ENCODE measurements at places on chromosomes 5 and 9.
A peak's percentile ranks its signal among the peaks of the same experiment; 100 is the strongest.

GRCh38 chr9:38000332-38000731 lies 68.7 kb downstream of the SHB start:
- no peak for DNase-seq

DNA sequence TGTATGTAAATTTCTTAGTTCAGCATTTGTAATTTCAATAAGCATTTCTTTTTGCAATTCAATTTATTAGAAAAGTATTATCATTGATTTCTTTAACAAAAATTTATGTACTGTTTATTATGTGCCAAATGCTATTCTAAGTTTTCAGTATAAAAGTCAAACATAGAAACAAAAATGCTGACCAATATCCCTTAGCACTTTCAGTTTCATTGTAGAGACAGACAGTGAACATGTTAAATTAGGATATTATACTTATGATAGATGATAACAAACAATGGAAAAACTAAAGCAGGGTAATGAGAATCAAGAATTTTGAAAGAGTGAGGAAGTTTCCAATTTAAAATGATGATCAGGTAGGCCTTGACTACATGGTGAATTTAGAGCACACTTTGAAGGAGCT lies 1106.0 kb downstream of the TAF11L14 start:
- DNase-seq: no peak

DNA sequence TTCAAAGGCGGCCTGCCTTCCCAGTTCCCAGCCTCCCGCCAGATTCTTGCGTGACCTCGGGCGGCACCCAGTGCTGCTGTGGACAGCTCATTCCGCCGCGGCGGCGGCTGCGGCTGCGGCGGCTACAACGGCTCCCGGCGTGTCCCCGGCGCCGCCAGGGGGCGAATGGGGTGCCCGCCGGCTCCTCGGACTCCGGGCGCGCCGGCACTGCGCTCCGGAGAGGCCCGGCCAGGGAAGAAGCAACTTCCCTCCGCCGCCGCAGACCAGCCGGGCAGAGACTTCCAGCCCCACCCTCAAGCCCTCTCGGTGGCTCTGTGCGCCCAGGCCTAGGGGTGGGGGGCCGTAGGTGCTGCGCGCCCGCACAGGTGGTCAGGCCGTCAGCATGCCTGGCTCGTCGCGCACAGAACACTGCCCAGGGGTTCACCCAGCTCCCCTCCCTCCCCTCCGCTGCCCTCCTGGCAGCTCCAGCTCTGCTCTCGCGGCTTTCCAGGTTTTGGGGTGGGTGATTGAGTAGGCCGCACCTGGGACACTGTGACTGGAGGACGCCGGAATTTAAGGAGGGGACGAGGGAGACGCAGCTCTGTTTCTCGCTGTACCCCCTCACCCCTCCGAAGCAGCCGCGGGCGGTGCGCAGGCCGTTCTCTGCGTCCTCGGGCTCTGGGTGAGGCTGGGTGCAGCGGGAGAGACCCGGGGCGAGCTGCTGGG lies 20.2 kb downstream of the IGIP start:
- peak; percentile 25 for DNase-seq

- DNase-seq: no peak
Measured at GRCh38 chr9:117395151-117395650, 19.7 kb downstream of the ASTN2 start.

DNA sequence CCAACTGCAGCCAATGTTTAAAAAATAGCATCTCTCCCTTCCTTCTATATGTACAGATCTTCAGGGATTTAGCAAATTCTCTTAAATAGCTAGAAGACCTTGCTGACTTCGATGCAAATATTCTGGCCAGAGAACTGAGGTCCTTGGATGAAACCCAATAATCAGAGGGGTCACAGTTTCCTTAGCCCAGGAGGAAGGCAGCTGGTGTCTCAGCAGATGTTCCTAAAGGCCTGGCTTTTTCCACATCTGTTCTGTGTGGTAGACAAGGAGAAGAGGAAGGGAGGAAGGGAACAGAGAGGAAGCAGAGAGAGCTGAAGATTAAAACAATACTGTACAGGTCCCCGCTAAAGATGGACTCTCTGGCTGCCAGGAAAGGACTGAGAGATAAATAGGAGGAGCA lies 33.1 kb downstream of the BOD1 start:
- no peak for DNase-seq

DNA sequence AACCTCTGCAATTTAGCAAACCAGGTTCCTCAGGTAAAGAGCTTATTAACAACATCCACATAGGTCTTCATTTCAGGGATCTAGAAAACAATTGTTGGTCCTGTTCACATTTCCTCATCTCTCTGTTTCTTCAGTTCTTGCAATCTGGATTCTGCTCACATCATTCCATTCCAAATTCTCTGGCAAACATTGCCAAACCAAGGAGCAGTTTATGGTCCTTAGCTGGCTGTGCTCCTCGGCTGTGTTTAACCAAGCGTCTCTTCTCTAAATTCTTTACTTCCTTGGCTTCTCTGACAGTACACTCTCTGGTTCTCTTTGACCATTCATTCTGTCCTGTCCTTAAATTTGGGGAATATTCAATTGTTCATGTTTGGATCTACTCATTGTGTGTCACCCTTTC lies 65.8 kb upstream of the RANBP3L start:
- no peak for DNase-seq

- DNase-seq: no peak
Measured at GRCh38 chr5:159907689-159908590, 8.3 kb upstream of the ADRA1B start.

DNA sequence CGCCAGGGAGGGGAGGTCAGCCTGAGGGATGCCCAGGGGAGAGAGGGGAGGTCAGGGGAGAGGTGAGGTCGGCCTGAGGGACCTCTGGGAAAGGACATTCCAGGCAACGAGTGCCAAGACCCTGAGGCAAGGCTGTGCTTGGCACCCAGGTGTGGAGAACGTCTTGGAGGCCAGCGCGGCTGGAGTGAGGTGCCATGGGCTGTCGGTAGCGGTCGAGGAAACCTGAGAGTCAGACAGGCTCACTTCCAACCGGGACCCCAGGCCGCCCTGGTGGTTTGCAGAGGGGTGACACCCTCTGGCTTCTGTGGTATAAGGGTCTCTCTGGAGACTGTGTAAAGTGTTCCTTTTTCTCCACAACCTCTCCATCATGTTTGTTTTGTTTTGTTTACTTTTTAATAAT lies 82.9 kb downstream of the CACNA1B start:
- DNase-seq: no peak

GRCh38 chr5:66840511-66841013 lies 244.4 kb downstream of the MAST4 start:
- DNase-seq: peak; percentile 25

GRCh38 chr9:114869378-114869777 lies 61.0 kb downstream of the TNFSF8 start:
- DNase-seq: no peak

GRCh38 chr5:98637557-98637956 lies 135.9 kb upstream of the RGMB start:
- no peak for DNase-seq

DNA sequence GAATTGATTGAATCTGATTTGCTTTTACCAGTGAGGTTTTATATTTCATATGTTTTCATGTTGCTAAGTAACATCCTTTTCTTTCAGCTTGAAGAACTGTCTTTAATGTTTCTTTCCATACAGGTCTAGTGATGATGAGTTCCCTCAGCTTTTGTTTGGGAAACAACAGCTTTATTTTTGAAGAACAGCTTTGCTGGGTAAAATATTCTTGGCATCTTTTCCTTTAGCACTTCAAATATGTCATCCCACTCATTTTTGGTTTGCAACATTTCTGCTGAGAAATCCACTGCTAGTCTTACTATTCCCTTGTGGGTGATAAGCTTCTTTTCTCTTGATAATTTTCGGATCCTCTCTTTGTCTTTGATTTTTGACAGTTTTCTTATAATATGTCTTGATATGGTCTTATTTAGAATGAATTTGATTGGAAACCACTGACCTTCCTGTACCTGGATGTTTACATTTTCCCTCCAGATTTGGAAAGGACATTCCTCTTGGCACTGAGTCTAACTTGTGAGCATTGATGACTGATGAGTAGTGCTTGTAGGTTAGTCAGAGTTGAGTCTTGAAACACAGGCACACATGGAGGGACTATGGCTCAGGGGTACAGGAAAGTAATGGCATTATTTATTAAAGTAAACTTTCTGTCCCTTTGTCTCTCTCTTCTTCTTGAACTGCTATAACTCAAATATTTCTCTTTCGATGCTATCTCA lies 220.3 kb downstream of the SPATA31D1 start:
- no peak for DNase-seq

GRCh38 chr9:88043647-88044046 lies 69.3 kb upstream of the CDK20 start:
- DNase-seq: no peak

- DNase-seq: no peak
Measured at GRCh38 chr5:169914766-169915165, 65.5 kb downstream of the INSYN2B start.

DNA sequence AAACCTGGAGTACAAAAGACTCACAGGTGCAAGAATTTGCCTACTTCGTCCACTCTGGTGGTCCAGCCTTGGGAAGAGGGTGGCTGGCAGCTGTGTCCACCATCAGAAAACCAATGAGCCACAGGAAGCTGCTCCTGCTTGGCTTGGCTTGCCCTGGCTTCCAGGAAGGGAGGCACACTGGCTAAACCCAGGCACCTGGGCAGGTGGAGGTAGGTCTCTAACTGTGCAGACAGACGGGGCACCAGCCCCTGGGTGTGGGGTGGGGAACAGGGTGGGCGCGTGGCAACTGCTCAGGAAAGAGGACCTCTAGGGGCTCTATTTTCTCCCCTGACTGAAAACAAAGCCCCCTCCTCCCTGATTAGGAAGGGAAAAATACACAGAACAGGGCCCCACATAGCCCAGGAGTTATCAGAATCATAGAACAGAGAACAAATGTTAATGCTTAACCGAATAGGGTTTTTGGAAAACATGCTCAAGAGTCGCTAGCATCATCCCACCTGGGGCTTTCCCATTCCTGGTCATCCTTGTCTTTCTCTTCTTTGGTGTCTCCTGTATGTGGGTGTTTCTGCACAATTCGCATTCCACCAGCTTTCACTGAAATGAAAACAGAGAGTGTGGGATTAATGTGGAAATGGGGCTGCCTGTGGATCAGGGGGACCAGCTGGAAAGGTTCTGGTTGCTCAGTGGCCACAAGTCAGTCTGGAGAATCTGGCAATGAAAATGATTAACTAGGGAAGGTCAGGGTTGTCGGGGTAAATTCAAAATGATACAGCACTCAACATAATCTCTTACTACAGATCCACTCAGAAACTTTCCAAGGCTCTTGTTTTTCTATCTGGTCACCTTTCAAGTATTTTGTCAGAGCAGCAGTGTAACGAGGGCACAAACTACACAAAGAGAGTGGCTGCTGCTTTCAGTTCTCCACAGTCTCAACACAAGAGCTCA lies 13.1 kb downstream of the DAP start:
- no peak for DNase-seq

- DNase-seq: no peak
Measured at GRCh38 chr5:40991981-40992559, 79.1 kb downstream of the MROH2B start.

- DNase-seq: no peak
Measured at GRCh38 chr9:98805506-98806272, 1.8 kb upstream of the GALNT12 start.

GRCh38 chr5:134732819-134733218 lies 5.5 kb upstream of the CAMLG start:
- no peak for DNase-seq

GRCh38 chr5:83220331-83220730 lies 143.0 kb downstream of the XRCC4 start:
- DNase-seq: no peak

GRCh38 chr9:133932181-133932580 lies 59.9 kb downstream of the VAV2 start:
- DNase-seq: no peak

DNA sequence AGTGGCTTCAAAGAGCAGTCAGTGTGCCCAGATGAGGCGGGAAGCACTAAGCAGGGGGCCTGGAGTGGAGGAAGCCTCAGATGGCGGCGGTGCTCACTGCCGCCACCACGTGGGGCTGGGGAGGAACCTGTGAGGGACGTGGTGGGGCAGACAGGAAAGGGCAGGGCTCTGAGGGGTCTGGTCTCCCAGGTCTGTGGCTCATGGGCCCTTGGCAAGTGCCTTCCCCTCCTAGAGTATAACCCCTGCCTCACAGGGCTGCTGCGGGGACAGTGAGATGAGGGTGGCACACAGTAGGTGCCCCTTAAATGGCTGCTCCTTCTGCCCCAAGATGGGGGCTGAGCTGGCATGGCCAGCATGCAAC lies 26.6 kb downstream of the NR5A1 start:
- no peak for DNase-seq

DNA sequence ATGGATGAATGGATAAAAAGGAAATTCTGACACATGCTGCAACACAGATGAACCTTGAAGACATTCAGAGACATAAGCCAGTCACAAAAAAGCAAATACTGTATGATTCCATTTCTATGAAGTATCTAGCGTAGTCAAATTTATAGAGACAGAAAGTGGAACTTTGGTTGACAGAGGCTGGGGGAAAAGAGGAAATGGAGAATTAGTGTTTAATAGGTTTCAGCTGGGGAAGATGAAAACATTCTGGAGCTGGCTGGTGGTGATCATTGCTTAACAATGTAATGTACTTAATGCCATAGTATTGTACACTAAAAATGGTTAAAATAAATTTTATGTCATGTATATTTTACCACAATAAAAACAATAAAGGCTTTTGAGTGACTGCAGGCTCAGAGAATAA lies 24.2 kb downstream of the PPIC start:
- no peak for DNase-seq

DNA sequence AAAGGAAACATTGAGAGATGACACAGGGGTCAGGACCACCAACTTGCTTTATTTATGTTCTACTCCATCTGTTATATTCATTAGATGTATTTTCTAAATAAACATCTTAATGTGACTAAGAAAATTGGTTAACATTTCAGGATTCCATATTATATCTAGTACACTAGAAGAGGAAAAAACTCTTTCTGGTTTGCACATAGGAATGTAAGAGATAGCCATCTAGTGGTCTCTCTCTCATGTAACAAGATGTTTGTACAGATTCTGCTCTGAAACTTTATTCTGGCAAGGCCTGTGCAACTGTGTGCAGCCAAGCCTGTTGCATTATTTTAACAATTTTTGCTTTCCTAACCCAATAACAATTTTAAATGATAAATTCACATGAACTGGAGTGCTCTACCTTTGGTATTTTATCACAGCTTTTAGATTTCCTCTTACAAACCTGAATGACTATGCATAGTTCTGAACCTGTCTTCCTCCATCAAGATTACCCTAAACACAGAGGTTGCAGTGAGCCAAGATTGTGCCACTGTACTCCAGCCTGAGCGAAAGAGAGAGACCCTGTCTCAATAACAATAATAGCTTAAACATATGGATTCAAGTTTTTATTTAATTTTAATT lies 148.2 kb downstream of the GIN1 start:
- DNase-seq: no peak

- no peak for DNase-seq
Measured at GRCh38 chr9:75612754-75613153, 277.7 kb upstream of the PCSK5 start.

DNA sequence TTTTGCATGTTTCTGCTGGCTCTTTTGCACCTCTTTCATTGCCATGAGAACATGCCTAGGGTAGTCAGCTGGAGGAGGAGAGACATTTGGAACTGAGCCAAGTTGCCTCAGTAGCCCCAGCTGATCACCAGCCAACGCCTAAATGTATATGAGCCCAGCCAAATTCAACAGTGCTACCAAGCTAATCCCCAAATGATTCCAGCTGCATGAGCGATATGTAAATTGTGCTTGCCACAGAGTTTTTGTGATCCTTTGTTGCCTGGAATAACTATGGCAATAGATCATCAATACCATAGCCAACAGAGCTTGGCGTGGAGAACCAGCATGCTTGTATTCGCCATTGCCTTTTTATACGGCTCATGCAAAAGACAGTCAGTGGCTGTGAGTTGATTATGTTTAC lies 110.5 kb downstream of the PRDM6 start:
- no peak for DNase-seq

Measured in stimulated activated CD4-positive, alpha-beta T cell treated with anti-CD3 and anti-CD28 coated beads, Interleukin-12 subunit alpha, Interleukin-12 subunit beta, amount 100 ng/mL, for 48 hours (primary cell).